Activated naive CD4-positive, alpha-beta T cell treated with anti-CD3 and anti-CD28 coated beads, Interleukin-2, amount 50 U/mL, for 16 hours (primary cell): ENCODE measurements at places on chromosomes 5 and 9.
A peak's percentile ranks its signal among the peaks of the same experiment; 100 is the strongest.

DNA sequence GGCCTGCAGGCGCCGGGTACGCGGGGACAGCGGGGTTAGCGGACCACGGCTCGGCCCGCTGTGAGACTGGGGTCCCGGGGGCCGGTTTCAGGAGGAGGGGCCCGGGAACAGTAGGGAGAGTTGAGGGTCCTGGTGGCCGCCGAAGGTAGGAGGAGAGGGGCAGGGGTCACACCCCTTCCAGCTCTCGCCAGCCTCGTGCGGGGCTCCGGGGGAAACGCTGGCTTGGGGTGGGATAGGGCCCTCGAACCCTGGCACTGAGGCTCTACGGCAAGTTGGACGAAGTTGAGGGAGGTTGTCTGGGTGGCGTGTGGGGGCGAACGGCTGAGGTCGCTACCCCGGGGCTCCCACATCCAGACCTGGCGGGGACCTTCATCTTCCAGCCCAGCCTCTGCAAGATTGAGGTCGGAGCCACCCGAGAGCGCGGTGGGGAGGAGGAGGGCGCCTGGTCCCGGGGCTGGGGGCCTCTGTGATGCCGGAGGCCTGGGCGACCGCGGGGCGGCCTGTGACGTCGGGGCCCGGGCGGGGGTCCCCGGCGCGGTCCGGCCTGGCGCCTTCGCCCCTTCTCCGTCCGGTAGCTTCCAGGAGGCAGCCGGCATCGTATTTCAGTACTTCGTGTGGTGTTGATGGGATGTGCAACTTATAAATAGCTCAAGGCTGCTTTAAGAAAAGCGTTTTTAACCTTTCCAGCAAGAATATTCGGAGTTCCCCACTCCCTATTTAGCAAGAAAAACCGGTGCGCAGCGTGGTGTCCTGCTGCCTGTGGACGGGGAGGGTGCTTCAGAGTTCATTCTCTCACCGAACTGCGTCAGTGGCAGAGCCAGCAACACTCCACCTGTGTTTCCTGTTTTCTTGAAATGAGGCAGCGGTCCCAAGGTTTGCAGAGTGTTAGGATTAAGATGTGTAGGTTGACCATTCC lies 902 bp downstream of the HABP4 start:
- peak; percentile 35 for DNase-seq

GRCh38 chr9:88574953-88575352 lies 40.0 kb downstream of the NXNL2 start:
- DNase-seq = no peak

DNA sequence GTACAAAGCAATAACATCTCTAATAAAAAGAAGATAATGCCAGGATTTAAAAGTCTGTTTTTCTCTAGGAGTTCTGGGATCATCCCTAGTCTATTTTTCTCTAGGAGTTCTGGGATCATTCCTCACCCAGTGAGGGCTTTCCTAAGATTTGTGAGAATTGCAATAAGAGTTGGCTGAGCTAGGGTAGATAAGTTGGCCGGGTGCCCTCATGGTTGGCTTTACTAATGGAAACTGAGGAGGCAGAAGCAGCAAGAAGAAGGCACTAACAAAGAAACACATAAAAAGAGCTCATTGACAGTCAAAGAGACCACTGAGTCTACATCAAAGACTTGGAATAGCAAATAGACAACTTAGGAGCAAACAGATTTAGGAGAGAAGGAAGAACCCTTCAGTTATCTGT lies 4.2 kb downstream of the SLC1A3 start:
- DNase-seq = no peak

- DNase-seq = no peak
Measured at GRCh38 chr9:22913026-22913425, 466.4 kb downstream of the DMRTA1 start.
